ENCODE measurements at places on chromosomes 2 and 18.

- no peak for DNase-seq
Measured at GRCh38 chr18:63159590-63159989, 160.0 kb downstream of the BCL2 start.

- DNase-seq, result no peak
Measured at GRCh38 chr2:61834893-61835292, 19.0 kb downstream of the FAM161A start.

GRCh38 chr2:15786003-15786654 is 154.2 kb upstream of the MYCN start:
- DNase-seq, result no peak

DNA sequence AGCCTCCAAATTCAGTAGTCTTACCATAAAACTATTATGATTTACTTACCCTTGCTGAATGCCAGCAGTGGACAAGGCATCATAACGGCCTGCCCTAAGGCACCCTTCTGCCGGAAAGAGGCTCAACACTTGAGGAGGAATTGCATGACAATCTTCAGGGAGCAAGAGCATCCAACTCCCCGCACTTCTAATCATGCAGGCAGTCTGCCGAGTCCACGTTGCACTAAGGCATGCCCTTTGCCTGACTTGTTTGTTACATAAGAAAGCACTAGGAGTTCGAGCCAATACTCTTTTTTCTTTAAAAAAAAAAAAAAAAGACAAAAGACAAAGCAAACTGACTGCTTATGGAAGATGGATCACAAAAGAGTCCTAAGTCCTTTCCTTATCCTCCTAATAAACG is 17.9 kb upstream of the SPTBN1 start:
- no peak for DNase-seq

- DNase-seq, result no peak
Measured at GRCh38 chr18:13051159-13051558, 60.0 kb downstream of the CEP192 start.

DNA sequence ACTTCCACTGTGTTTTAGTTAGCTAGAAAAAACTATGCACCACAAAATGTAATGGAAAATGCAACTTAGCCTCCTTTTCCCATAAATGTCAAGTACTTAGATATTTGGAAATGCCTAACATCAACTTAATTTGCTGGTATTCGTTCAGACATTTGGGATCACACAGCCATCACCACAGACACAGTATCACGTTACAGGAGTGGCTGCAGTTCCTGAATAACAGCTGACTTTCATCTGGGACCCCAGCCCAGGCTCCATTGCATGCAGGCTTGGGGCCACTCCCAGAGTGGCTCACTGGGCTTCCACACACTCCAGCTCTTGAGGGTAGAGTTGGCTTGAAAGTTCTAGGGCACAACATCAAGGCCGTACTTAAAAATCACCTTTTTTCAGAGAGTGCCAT is 9.3 kb downstream of the TMEM182 start:
- no peak for DNase-seq

DNA sequence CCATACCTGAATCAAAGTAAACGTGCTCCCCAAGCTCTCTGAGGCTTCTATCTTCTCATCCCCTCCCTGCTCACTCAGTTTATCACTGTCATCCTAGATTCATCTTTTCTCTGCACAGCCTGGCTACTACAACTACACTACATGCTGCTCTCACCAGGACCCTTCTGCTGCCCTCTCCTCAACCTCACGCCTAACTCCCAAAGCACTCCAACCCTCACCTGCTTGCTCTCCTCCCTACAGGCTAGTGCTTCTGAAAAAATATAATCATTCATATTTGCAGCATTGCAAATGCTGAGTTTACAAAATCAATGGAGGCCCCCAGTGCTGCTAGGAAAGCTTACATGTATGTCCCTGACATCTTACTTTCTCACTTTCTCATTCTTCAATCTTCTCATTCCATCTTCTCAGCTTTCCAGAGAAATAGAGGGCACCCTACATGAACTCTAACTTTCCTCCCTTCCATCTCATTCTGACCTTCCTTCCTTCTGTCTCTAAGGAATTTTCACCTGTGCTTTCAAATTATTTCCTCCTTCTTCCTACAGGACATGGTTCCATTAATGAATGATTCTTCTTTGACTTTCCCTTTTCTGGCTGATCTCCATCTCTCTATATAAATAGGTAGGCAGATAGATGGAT is 36.3 kb downstream of the EVA1A start:
- no peak for DNase-seq

All from GM12891 (cell line).